Fibroblast of mammary gland (primary cell): ENCODE measurements at places on chromosomes 6 and 20.

DNA sequence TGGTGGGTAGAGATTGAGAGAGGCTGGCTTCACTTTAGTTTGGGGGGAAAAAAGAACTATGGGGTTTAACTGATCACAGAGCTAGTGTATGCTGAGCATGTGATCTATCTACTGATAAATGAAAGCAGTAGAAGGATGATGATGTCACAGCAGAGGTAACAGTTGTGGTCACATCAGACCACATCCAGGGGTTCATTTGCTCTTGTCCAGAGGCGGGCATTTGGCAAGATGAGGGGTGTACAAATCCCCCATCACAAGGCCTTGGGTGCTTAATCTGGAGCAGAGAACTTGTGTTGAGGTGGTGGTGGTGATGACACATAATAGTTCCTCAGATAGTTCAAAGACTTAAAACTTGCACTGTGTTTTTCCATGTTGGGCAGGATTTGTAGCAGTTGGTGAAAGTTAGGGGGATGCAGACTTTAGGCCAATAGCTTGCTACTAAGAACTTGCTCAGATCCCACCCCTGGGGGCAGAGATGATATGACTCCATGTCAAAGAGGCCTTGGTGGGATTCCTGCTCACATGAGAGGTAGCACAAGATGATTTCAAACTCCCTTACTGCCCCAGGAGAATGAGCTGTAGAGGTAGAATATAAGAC lies 63.4 kb downstream of the PRDM1 start:
- DNase-seq, result no peak

- DNase-seq, result peak; percentile 80
Measured at GRCh38 chr6:5752391-5752680, 254.4 kb downstream of the NRN1 start.

DNA sequence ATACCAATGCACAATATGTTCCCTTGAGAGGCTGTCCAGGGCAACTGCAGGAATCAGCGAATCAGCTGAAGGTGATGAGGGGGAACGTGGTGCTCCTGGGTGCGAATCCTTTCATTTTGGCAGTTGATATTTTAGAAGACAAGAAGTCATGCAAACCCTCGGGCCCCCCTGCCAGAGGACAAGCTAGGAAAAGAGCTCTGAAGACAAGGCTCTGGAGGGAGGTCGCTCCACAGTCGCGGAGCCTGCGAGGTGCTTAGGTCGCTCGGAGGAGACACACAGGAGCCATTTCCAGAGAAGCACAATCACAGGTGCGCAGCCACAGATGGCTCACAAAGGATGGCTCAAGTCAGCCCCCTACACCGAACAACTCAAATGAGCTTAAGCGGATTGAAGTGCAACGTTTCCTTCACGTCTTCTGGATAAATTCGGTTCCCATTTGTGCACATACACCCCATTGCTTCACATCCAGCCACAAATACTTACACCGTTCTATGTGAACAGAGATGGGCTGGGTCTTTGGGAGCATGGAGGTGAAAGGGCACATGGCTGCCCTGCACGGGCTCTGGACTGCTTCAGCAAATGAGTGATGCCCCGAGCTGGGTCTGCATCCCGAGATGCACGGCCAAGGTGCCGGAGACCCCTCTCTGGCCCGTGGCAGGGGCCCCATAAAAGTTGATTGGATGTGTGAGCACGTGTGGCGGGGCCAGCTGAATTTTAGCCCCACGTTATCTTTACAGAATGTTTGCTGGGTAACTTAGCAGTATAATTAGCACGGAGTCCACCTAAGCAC lies 286.3 kb downstream of the TAF4 start:
- DNase-seq, result no peak

DNA sequence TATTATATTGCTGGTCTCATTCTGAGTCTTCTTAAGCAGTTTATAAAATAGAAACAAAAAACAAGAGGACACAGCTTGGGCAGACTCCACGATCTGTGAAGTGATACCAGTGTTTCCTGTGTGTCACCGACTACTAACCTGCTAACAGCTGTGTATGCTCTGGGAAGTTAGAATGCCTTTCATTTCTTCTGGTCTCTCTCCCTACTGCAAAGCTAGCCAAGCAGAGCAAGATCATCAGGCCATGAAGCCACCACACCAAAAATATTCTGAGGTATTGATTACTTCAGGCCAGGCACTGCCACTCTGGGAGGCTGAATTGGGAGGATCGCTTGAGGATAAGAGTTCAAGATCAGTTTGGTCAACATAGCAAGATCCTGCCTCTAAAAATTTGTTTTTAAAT lies 46.9 kb upstream of the SMIM29 start:
- DNase-seq, result no peak

DNA sequence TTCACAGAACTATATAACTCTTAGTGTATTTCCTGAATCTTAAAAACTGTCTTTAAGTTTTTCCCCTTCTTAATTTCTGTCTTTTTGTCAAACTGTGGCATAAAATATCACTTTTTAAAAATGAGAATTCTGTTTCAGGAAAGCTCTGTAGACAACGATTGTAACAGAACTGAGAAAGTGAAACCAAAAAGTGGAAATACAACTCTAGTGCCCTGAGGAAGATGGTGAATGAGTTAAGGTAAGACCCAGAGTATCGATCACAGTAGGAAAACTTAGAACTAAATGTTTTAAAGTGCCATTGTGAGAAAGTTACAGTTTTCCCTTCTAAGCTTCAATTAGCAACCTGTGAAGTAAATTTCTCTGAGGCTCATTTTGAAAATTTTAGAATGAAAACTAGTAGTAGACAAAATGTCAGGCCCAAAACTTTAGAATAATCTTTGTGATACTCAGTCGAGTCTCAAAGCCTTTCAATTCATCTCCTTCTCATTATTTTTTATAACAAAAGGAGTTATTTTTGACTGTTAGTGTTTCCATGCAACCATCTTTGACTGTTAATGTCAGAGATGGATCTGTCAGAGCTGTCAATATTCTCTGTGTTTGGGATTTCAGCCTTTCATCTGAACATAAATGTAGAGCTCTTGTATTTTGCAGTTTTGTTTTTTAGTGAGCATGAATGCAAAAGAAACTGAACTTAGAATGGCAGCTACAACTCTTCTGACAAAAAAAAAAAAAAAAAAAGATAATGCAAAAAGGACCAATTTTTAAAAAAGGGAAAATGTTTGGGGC lies 19.0 kb upstream of the TRDN start:
- DNase-seq, result peak; percentile 38

- DNase-seq, result no peak
Measured at GRCh38 chr6:16305788-16306187, 67.4 kb downstream of the GMPR start.

DNA sequence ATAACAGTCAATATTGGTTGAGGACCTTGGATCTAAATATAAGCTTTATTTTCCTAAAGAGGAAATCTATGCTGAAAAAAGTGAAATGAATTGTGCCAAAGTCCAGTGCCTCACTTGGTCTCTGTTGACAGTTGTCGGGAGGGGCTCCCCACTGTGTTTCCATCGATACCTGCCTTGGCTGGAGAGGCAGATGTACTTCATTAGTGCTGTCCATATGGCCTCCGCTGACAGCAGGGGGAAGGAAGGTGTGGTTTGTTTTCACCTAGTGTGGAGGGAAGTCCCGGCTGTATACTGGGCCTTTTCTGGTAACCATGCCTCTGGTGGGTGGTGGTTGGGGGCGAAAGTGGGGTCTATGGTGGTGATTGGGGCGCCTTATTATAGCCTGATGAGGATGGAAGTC lies 42.7 kb downstream of the CD2AP start:
- no peak for DNase-seq

DNA sequence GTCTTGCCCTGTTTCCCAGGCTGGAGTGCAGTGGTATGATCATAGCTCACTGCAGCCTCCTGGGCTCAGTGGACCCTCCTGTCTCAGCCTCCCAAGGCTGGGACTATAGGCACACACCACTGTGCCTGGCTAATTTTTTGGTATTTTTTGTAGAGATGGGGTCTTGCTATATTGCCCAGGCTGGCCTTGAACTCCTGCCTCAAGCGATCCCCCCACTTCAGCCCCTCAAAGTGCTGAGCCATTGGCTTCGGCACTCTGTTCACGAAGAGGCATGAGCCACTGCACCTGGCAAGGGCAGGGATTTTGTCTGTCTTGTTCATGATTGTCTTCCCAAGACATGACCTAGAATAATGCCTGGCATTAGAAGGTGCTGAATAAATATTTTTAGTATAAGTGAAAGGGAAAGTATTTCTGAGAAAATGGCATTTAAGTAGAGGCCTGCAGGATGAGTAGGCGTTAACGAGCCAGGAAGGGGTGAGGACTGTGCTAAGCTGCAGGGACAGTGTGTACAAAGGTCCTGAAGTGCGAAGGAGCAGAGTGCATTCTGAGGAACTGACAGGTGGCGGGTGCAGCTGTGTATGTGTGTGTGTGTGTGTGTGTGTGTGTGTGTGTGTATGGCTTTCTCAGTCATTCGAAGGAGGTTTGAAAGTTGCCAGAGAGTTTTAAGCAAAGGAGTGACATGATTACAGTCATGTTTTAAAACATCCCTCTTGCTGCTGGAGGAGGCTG lies 43.0 kb downstream of the VEGFA start:
- peak; percentile 42 for DNase-seq

GRCh38 chr6:106724848-106725247 lies 95.5 kb downstream of the QRSL1 start:
- DNase-seq, result peak; percentile 10

DNA sequence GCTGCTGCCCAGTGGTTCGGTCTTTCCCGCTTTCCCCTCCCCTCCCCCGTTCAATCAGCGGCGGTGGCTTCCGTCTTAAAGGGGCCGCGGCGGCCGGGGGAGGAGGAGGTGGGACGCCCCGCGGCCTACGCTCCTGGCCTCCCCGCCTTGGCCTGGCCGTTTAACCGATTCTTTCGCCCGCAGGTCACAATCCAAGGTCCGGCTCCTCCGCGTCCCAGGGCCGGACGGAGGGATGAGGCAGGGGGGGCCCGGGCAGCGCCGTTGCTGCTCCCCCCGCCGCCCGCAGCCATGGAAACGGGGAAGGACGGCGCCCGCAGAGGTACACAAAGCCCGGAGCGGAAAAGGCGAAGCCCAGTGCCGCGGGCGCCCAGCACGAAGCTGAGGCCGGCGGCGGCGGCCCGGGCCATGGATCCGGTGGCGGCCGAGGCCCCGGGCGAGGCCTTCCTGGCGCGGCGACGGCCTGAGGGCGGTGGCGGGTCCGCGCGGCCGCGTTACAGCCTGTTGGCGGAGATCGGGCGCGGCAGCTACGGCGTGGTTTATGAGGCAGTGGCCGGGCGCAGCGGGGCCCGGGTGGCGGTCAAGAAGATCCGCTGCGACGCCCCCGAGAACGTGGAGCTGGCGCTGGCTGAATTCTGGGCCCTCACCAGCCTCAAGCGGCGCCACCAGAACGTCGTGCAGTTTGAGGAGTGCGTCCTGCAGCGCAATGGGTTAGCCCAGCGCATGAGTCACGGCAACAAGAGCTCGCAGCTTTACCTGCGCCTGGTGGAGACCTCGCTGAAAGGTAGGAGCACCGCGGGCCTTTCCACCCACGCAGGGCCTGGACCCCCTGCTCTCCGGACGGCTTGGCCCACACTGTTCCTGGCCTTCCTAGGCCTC lies 1.2 kb downstream of the STK35 start:
- DNase-seq, result peak; percentile 78

DNA sequence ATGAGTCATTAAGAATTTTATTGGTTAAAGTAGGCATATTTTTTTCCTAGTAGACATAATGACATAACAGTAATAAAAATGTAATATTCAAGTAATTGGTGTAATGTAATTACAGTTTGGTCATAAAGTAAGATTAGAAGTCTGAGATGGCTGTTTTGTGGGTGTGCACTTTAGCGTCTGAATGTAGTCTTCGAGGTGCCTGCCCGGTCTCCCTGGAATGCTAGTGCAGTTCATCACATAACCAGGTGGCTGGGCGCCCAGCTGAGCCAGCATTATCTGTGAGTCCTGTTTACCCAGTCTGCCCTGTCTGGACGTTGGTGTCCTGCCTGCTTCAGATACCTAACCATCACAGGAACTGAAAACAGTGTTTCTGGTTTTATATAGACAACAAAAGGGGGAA lies 419.1 kb downstream of the CDC5L start:
- DNase-seq, result no peak

DNA sequence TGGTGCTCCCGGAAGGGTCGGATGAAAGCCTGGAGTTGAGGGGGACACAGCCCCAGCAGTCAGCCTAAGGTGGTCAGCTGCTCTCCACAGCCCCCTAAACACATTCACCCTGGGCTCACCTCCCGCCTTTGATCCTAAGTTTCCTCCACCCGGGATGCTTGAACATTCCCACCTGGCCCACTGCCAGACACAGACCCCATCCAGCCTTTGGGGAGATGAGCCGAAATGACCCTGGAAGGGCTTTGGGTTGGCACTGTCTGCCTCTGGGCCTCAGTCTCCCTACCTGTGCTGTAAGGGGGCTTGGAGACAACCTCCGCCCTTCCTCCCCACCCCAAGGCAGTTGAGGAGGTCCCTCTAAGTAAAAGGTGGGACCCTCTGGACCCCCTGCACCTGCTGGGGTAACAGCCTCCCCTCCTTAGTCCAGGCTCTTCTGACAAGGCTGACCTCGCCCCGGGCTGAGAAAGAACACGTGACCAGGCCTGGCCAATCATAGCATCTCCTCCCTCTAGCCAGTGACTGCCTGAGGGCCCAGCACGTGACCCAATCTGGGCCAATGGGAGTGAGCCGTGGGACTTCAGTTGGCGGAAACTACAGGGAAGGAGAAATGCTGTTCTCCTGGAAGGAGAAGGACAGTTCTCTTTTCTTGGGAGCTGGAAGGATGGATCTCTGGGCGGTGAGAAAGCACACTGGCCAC lies 16.9 kb upstream of the UBE2V1 start:
- no peak for DNase-seq

- peak; percentile 35 for DNase-seq
Measured at GRCh38 chr20:44967207-44967807, 995 bp downstream of the STK4 start.

DNA sequence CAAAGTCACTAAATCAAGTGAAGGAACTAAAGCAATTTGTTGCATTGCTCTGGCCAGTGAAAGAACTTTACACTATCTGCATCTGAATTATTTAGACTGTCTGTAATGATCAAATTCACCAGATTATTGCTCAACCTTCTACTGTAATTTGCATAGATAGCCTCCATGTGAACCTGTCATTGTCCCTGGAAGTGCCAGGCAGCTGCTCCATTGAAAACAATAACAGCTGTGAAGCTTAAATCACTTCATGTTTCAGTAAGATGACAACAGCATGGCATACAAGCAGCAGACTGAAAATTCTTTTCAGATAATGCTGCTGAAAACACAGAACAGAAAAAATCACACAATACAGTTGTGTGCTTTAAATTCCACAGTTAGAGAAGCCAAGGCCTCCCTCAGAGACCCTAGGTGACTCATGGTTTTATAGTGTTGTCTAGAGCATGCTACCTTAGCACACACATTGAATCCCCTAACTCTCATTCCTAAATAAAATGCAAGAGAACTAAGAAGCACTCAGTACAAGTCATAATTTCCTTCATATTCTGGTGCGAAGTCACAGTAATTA lies 248.9 kb downstream of the TPBG start:
- DNase-seq, result no peak

DNA sequence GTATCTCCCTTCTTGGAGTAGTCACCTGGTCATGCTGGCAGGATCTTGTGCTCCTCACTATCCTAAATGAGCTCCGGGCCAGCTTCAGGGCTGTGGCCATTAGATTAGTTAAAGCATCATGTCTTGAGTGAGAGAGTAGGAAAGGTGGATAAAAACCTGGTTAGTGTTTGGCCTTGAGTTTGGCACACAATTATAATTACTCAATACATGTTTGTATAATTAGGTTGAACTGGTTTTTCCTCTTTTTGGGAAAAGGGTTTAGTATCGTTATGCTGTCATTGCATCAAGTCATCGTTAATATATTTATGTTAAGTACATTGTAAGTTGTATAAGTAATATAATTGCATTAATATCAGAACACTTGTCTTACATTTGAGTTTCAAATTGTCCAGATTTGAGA lies 126.3 kb downstream of the CDKAL1 start:
- DNase-seq, result no peak
